ENCODE measurements at places on chromosomes 13 and 19.
A peak's percentile ranks its signal among the peaks of the same experiment; 100 is the strongest.

GRCh38 chr19:18737954-18738351, 53.2 kb downstream of the COMP start:
- no peak for DNase-seq

- peak; percentile 94 for DNase-seq
Measured at GRCh38 chr19:45444318-45445041, 20.8 kb upstream of the ERCC1 start.

- DNase-seq, result no peak
Measured at GRCh38 chr19:33260628-33261418, 35.2 kb upstream of the SLC7A10 start.

DNA sequence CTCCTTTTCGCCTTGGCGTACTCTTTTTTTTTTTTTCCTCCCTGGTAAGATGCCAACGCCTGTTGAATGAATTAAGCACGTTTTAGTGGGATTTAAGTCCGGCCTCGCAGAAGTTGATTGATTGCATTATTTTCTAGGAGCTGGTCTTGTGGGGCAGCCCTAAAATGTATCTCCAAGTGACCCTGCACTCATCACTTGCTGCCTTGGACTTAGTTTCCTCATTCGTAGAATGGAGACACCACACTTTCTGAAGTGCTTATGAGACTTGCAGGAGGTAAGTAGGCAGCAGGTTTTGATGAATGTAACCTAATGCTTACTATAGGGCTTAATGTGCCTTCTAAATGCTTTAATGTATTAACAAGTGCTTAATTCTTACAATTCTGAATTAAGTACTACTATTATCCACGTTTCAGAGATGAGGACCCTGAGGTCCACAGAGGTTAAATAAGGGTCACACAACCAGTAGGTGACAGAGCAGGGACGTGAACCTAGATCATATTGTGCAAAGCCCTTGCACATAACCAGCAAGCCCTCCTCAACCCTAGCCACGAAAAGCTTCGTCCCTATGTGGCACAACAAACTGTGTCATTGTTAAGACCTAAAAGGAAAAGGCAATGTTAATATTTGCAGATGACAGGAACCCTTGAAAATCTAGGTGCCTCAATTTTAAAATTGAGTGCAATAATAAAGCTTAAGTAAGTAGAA, 514 bp upstream of the ARGLU1 start:
- no peak for DNase-seq

Measured in mesendoderm (in vitro differentiated cells).